Smooth muscle cell of the brain vasculature (primary cell): ENCODE measurements at places on chromosomes 5 and 9.

- no peak for DNase-seq
These were observed 30.0 kb downstream of the ZNF131 start for GRCh38 chr5:43150748-43151147.

DNA sequence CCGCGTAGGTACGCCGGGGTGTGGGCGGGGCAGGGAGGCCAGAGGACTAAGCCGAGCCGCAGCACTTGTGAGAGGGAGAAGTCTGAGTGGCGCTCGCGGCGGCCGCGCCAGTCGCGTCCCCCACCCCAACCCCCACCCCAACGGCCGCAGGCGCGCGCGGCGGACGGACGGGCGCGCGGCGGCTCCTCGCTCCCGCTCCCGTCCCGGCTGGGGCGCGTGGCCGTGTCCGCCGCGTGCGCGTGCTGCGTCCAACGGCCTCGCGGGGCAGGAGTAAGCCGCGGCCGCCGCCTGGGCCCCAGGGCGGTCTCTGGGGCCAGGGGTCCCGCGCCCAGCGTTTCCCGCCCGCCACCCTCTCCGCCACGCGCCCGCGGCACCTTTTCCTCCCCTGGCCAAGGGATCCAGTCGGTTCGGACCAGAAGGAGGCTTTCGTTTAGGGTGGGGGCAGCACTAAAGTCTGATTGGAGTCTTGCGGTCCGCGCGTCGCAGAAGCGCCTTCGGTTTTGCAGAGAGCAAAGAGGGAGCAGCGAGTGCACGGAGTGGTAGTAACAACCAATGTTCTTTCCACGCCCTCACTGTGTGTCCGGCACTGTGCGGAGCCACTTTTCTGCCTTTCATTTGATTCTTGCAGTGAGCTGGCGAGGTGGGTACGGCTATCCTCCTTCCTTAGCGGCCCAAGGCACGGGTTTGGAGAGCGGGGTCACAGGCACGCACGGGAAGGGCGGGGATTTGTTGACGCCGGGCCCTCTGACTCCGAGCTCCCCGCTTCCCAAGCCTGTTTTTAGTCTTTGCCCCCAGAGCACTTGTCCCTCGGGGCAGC is 483 bp downstream of the G3BP1 start:
- no peak for DNase-seq

DNA sequence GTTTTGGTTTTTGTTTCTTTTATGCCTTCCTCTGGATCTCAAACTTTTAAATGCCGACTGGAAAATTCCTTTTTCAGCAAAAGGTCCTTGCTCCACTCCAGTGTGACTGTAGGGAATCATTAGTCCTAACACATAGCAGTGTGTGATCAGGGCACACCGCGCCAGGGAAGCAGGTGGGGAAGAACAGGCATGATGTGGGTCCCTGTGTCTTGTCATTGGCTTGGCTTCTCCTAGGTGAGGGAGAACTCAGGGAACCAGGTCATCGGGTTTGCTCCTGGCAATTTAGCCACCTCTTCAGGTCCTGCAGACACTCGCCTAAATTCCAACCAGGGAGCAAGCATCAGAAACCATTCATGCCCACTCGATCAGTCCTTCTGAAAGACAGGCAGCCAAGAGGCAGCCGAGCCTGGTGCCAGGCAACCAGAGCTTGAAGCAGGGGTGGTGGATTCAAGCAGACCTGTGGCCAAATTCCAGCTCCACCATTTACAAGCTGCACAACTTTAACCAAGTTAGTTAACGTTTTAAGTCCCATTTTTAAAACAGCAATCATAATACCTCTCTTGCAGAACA is 514.2 kb downstream of the BNC2 start:
- no peak for DNase-seq

DNA sequence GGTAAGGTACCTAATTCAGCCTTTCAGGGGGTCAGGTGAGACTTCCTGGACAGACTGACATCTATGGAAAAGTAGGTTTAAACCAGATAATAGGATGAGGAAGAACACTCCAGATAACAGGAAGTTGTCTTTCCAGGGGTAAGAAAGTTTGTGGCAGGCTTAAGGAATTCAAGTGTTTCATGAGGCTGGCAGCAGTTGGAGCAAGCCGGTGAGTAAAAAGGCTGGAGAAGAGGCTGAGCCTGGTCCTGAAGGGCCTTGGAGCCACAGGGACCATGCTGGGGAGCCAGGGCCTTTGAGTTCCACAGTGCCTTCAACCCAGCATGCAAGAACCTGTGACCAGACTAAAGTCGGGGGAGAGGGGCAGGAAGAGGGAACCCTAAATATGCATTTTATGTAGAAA is 353.4 kb downstream of the SPOCK1 start:
- no peak for DNase-seq

DNA sequence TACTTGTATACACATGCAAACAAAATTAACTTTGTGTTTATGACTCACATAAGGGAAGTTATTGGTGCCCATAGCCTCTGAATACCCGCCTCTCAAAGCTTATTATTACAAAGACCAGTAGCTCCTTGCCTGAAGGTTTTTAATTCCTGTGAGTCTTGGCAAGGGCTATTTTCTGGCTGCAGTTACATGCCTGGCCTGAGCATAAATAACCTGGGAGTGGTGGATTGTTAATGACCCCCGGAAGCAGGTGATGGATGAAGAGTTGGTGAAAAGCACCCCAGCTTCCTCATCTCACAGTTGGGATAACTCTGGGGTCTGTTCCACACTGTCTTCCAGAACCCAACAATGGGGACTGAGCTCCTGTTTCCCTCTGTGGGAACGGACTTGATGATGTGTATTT is 594.5 kb downstream of the PDE4D start:
- DNase-seq: no peak

DNA sequence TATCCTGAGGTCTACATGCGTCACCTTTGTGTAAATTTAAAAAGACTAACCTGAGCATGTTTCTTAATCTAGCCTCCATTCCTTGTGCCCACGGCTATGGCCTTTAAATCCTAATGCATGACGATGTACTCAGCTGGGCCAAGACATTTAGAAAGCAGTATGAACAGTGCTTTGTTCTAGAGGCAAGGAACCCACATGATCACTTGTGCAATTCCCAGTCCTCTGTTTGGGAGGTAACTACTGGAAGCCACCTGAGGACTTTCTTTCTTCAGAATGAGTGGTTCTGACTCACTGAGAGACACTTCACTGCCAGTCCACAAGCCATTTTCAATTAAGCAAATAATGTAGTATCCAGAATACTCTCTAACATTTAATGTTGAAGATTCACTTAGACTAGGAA is 181.3 kb downstream of the RAB3C start:
- DNase-seq: no peak

DNA sequence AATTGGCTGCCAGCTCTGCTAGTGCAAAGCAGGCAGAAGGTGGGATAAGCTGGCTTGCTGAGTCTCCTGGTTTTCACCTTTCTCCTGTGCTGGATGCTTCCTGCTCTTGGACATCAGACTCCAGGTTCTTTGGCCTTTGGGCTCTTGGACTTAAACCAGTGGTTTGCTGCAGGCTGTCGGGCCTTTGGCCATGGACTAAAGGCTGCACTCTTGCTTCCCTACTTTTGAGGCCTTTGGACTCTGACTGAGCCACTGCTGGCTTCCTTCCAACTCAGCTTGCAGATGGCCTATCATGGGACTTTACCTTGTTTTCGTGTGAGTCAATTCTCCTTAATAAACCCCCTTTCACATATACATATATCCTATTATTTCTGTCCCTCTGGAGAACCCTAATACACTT is 1293.9 kb upstream of the CDH6 start:
- no peak for DNase-seq

DNA sequence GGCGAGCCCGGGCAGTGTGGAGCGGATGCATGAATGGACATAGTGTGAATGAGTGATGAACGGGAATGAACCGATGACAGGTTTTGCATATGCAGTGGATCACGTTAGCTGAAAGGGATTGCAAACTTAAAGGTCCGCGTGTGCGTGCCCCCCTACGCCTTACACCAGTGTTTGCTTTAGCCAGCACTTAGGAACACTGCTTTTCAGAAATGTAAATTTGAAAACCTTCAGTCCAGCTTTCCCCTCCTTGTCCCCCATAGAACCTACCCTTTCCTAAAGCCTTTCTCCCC is 692 bp downstream of the PSAT1 start:
- no peak for DNase-seq

DNA sequence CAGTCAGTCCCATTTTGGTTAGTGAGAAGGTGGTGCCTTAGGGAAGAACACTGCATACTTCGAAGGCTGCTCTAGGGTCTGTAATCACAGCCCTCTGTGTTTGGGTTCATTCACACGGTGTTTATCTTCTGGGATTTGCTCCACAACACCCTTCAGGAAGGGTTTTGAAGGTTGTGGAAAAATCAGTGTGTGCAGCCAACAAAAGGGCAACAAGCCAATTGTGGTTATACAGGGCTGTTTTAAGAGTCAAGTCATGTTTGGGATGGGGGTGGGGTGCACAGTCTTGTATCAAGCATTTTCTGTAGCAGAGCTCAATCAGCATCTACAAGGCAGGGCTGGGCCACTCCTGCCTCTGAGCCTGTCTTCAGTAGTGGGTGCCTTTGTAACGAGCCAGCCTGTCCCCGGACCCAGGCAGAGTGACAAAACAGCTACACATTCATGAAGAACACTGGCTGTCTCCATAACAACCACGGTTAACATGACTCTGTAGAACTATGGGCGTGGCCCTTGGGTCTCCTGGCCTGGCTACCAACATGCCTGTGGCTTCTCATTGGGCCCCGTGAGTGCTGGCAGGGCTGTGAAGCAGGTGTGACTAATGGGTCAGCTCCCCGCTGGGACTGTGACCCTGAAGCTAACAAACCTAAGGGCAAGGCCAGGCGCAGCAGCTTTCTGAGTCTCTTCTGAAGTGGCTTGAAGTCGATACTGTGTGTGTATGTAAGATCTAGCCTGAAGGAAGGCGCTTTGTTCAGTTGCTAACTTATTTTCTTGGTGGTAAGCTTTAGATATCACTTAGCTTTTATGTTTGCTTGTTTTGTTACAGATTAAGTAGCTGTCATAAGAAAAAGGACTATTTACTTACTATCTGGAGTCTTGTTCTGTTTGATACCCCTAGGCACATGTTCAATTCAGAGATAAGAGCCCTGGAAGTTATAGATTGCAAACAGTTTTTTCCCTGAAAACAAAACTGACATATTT is 27.9 kb upstream of the GOLM1 start:
- peak; percentile 56 for DNase-seq

- peak; percentile 55 for DNase-seq
These were observed 18.2 kb downstream of the S100Z start for GRCh38 chr5:76867827-76868693.

DNA sequence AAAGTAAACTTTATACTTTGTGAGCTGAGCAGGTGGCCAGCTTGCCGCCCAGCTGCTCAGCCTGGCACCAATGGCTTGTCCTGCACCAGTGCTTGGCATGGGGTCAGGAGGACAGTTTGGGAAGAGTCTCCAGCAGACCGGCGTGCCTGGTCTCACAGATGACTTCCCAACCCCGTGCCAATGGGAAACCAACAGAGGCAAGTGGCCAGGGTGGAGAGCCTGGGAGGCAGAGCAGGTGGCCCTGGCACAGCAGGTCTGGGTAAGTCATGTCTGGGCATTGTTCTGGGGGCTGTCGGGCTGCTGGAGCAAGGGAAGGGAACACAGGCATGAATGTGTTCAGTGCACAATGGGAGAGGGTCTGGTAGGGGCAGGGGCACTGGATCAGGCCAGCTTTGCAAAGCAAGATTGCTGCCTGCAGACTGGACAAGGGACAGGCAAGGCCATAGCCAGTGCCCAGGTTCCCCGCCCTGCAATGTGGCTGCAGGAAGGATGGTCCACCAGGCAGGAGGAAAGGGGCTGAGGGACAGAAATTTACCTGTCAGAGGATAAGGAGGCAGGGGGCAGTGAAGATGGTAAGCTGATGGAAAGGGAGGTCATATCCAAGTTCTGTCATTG is 76.2 kb upstream of the ALDH1B1 start:
- no peak for DNase-seq

DNA sequence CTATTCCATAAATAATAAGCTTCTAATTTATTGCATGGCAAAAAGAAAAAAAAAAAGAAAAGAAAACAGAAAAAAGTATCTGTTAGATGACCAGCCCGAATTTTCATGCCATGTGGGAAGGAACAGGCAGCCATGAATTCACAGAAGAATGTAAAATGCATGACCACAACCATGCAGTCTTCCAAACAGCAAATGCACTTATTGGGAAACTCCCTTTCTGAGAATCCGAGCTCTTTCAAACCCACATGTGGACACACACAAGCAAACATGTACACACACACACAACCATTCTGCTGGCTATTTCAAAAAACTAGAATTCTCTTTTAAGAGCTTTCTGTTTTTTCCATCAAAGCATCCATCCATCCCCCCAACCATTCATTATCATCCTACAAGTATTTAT is 236.1 kb downstream of the DNAH5 start:
- DNase-seq: no peak

DNA sequence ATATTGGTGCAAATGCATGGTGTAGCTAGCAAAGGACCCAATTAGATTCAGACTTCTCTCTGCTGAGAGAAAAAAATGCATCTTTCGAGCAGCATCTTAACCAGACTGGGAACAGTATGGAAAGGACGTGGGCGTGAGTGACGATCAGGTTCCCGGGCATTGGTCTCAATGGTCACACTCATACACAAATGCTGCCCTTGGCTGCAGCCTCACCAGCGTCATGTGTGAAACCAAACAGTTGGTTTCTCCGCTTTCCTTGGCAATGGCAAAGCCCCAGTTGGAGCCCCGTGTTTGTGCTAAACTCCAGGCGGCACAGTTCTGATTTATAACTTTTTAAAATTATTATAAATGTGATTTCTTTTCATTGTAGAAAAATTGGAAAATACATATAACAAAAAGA is 237.8 kb downstream of the SEC61B start:
- no peak for DNase-seq
